ENCODE measurements at places on chromosomes 12 and 14. TPM values are rescaled to one million over a fixed set of nuclear protein-coding genes. Genes with fewer than 3 reads are reported as not detected.
A peak's percentile ranks its signal among the peaks of the same experiment; 100 is the strongest.

Gene TOMM20L
- total RNA-seq: 0.55 TPM

DNA sequence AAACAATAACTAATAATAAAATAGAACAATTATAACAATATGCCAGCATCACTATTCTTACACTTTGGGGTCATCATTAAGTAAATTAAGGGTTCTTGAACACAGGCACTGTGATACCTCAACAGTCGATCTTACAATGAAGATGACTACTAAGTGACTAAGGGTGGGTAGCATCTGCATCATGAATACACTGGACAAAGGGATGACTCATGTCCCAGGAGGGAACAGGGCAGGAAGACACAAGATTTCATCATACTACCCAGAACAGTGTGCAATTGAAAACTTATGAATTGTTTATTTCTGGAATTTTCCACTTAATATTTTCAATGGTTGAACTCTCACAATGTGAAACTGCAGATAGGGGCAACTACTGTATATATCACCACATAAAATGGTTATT lies 19.7 kb downstream of the TSPAN19 start:
- H3K4me3 ChIP-seq: no peak overlapping the region
- DNase-seq: no peak
- no peak overlapping the region for H3K27ac ChIP-seq
- H3K27me3 ChIP-seq: no peaks in the 10 kb centered on the region

- H3K4me1 ChIP-seq: peaks cover 33% of the 10 kb centered on the region
- no peak for DNase-seq
- no peaks in the 10 kb centered on the region for H3K27me3 ChIP-seq
- H3K4me3 ChIP-seq: peak overlapping the region; percentile 95
These were observed 739 bp upstream of the SPATA7 start for GRCh38 chr14:88384718-88385117.

DNA sequence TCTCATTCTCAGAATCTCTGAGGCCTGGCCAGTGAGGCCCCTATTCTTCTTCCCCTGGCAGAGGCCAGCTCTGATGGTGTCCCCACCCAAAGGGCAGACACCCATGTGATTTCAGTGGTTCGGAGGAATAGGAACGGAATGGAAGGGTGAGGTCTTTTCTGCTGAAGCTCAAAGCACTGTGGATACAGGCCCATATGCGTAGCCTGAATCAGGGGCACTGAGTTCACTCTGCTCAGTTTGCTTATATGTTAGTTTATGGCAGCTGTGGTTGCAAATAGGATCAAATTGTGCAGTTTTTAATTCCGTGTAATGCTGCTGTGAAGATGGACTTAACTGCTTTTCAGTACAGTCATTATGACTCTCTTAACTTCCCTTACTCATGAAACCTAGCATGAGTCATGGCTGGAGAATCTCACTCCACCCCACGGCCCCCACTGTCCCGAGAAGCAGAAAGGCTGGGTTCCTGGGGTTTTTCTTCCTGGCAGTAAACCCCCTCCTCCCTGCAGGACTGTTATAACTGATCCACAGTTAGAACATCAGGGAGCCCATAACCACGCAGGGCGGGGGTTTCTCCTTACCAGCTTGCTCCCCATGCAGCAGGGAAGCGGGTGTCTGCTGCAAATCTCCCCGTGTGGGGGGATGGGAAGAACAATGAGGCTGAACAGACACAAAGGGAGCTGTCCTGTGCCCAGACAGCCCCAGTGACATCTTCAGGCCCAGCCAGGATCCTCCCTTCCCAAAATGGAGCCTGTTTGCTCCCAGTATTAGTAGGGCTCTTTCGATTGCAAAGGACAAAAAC lies 122.7 kb downstream of the SLC38A6 start:
- H3K4me3 ChIP-seq: no peak overlapping the region
- peak overlapping the region; percentile 95 for H3K27ac ChIP-seq
- no peak for DNase-seq
- H3K27me3 ChIP-seq: no peaks in the 10 kb centered on the region
- peaks cover 27% of the 10 kb centered on the region for H3K4me1 ChIP-seq

- no peak overlapping the region for H3K4me3 ChIP-seq
- DNase-seq: no peak
- H3K27ac ChIP-seq: no peak overlapping the region
- peaks cover 12% of the 10 kb centered on the region for H3K27me3 ChIP-seq
These were observed 15.8 kb upstream of the TMEM30B start for GRCh38 chr14:61296719-61297502.

GRCh38 chr14:20684662-20685456 lies 499 bp downstream of the RNASE4 start:
- H3K36me3 ChIP-seq: no peaks in the 10 kb centered on the region
- peak overlapping the region; percentile 88 for H3K27ac ChIP-seq
- H3K4me1 ChIP-seq: peaks cover 48% of the 10 kb centered on the region
- H3K27me3 ChIP-seq: no peaks in the 10 kb centered on the region
- no peak overlapping the region for H3K4me3 ChIP-seq
